ENCODE measurements at places on chromosomes 7 and 10.

DNA sequence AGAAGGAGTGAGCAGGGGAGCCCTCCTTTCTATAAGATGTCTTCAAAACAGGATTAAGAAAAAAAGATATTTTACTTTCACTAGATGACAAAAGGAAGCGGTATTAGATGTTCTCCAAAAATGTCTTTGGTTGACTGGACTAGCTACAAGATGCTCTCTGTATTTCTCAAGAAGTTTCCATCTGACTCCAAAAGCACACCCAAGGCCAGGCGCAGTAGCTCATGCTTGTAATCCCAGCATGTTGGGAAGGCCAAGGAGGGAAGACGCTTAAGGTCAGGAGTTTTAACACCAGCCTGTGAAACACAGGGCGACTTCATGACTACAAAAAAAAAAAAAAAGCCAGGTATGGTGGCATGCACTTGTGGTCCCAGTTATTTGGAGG is 84.5 kb downstream of the PIP4K2A start:
- DNase-seq: no peak

- no peak for DNase-seq
Observed at GRCh38 chr7:105353752-105354328, 34.9 kb downstream of the SRPK2 start.

DNA sequence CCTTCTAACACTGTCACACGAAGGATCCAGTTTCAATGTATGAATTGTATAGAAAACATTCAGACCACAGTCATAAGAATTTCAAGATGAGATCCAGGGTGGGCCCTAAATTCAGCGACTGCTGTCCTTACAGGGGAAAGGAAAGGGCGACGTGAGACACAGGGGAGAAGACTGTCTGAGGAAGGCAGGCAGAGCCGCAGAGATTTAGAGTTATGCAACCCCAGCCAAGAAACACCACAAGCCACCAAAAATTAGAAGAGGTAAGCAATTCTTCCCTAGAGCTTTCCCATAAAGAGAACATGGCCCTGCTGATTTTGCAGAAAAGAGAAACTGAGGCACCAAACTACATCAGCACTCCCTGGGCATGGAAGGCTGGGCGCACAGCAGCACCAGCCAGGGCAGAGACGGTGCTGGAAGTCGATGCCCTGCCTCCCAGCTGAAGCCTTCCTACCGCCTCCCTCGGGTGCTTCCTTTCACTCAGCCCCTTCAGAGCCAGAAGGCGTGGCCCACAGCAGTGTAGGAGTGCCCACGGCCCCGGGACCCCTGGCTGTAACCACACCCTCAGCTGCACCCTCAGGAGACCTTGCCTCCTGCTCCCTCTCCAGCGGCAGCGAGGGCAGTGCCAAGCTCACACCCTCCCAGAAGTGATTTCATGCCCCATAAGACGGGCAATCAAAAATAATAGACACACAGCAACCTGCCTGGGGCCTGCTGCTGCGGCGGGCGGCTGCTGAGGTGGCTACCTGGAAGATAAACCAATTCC is 81.0 kb upstream of the LRRC4 start:
- no peak for DNase-seq

GRCh38 chr10:131747791-131748190 is 153.0 kb upstream of the PPP2R2D start:
- no peak for DNase-seq

GRCh38 chr7:114130866-114131265 is 212.1 kb upstream of the PPP1R3A start:
- no peak for DNase-seq

DNA sequence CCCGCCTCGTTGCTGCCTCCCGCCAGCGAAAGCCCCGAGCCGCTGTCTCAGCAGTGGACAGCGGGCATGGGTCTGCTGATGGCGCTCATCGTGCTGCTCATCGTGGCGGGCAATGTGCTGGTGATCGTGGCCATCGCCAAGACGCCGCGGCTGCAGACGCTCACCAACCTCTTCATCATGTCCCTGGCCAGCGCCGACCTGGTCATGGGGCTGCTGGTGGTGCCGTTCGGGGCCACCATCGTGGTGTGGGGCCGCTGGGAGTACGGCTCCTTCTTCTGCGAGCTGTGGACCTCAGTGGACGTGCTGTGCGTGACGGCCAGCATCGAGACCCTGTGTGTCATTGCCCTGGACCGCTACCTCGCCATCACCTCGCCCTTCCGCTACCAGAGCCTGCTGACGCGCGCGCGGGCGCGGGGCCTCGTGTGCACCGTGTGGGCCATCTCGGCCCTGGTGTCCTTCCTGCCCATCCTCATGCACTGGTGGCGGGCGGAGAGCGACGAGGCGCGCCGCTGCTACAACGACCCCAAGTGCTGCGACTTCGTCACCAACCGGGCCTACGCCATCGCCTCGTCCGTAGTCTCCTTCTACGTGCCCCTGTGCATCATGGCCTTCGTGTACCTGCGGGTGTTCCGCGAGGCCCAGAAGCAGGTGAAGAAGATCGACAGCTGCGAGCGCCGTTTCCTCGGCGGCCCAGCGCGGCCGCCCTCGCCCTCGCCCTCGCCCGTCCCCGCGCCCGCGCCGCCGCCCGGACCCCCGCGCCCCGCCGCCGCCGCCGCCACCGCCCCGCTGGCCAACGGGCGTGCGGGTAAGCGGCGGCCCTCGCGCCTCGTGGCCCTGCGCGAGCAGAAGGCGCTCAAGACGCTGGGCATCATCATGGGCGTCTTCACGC is 825 bp downstream of the ADRB1 start:
- DNase-seq: no peak

DNA sequence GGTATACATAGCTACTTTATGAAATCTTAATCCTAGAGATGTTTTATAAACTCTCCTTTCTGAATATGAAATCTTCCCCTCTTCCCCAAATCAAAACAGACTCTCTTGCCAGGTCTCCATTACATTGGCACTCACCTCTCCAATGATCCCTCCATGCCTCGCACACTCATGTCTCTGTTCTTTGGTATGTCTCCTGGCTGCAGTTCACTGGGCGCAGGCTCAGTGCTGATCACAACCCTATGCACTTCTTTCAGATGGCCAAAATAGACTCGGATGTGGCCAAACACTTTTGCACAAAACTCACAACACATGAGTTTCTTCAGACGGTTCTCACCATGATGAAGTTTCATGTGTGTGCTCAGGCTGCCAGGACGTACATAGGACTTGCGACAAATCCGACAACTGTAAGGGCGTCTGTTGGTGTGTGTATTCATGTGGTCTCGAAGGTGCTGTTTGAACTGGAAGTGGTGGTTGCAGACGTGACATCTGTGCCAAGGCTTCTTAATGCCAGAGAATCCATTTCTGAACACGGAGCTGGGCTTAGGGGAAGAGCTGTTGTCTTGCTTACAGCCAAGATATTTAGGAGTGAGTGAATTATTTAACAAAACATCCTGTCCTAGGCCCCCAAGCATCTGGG is 183.2 kb downstream of the ZNF438 start:
- DNase-seq: no peak

- DNase-seq: no peak
Observed at GRCh38 chr10:11532306-11532705, 79.1 kb downstream of the USP6NL start.

DNA sequence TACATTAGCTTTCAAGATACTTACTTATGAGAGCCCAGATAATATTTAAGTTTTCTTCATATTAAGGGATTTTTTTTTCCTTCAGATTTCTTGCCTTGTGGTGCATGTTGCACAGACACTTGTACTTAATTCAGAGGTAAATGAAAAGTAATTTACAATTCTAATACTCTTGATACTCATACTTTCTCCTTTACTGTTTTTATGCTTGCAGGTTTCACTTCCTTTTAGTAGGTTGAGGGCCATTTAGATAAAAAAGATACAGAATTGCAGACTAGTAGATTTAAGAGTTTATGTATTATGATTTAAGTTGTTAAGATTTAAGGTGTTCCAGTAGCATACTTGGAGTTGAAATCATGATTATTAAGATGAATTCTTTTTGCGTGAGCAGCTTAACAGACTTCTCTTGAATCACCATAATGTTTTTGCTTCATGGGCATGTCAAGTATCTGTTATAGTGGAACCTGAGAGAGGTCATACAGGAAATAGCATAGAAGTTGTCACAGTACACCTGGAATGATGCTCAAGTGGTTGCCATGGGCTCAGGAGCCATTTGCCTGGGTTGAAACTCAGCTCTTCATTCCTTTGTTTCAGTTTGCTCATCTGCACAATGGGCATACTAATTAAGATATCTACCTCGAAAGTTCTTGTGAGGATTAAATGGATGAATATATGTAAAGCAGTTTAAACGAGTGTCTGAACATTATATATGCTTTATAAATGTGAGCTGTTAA is 174.8 kb upstream of the PRPS1L1 start:
- no peak for DNase-seq

- DNase-seq: no peak
Observed at GRCh38 chr10:78059906-78060702, 26.4 kb downstream of the RPS24 start.

DNA sequence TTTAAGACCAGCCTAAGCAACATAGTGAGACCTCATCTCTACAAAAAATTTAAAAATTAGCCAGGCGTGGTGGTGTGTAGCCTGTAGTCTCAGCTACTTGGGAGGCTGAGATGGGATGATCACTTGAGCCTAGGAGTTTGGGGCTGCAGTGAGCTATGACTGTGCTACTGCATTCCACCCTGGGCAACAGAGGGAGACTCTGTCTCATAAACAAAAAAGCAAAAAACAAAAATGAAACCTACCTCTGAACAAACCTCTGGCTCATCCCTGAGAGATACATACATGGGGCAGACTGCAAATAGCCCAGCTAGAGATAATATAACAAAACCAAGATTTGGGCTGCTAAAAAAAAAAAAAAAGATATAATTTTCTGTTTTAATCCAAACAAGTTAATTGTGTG is 19.5 kb downstream of the C10orf67 start:
- no peak for DNase-seq

GRCh38 chr7:105245398-105246114 is 143.2 kb downstream of the SRPK2 start:
- no peak for DNase-seq

DNA sequence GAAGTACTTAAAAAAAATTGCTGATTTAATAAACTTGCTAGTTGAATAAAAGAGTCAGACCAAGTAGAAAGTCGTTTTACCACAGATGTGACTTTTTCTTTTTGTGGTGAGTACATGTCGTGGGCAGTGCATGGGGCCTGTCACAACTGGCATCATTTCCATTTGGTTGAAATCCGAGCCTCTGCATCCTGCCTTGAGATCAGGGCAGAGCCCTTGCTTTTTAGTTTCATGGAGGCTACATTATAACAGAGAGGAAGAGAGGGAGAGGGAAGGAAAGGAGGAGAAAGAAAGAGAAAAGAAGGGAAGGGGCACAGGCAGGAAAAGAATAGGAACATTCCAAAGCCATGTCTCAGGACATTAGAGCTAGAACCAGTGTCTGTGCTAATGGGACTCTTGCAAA is 20.4 kb upstream of the INSYN2A start:
- DNase-seq: no peak

DNA sequence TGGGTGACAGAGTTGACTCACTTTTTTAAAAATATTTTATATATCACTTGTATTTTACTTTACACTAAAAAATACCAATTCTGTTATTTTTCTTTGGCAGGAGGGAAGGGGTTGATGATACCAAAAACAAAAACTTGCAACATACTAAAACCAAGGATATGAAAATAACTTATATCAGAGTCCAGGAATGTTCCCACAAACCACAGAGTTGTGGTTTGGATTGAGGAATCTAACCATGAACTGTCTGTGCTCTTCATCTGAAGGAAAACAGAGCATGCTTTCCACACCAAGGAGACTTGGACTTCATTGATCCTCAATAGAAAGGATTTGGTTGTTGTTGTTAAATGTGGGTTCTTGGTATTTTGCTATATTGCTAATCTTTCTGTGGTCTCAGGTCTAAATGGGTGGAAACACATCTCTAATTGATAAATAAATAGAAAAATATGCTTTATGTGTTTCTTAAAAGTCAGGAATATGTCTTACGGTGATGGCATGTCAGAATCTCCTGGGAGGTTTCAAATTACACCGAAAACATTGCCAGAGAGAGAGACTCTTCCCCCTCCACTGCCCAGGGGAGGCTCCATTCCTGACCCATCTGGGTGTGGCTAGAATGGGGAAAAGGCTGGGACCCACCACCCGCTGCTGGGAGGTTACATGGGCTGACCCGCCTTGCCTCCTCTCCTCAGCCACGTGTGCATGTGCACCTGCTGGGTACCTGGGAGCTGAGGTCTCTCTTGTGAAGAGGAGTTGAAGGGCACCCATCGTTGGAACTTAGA is 46.9 kb upstream of the STK17A start:
- DNase-seq: no peak

GRCh38 chr7:105876964-105877601 is 684 bp upstream of the ATXN7L1 start:
- no peak for DNase-seq

- no peak for DNase-seq
Observed at GRCh38 chr7:36284456-36285090, 105.1 kb upstream of the ANLN start.

DNA sequence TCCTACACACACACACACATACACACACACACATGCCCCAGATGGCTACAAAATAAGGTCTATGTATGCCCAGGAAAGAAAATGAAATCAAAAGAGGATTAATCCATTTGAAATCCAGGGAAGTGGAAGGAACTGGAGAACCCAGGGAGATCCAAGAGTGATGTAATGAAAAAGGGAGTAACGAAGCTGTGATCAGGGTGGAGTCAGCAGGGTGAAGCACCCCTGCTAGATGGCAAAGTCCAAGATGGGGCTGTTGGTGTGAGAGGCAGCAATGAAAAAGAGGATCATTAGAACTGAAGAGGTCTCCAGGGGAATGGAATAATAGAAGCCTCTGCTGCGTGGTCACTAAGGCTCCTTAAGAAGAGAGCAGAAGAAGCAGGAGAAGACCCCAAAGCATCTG is 43.6 kb upstream of the IL6 start:
- DNase-seq: no peak

GRCh38 chr10:113096128-113096996 is 146.3 kb downstream of the TCF7L2 start:
- DNase-seq: no peak

DNA sequence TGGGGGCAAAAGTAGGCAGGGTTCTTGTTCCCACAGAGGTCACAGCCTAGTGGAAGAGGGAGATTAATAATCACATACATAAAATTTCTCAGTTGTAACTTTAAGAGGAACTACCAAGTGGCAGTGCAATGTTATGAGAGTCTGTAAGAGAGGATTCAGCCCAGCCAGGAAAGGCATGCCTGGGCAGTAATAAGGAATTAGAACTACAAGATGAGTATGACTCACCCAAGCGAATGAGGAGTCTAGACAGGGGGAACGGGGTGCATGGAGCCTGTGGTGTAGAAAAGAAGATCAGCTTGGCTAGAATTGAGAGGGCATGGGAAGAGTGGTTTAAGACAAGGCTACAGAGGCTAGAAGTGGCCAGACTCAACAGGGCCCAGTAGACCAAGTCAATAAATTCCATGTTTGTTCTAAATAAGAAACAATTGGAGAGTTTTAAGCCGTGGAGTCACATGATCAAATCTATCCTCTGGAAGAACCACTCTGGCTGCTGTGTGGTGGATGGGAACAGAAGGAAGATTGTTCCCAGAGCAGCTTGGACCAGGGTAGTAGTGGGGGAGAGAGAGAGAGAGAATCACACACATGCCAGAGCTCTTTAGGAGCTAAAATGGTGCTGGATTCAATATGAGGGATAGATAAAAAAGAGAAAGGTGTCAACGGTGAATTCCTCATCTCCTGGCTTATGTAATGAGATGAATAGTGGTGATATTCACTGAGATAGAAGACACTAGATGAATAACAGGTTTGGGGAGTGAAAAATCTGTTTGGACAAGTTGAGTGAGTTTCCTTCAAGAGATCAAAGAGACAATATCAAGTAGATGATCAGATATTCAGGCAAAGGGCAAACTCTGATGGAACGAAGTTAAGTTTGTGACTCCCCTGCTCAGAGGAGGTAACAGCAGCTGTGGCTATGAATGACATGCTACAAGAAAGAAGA is 265.1 kb downstream of the FGFR2 start:
- no peak for DNase-seq

Data from T-helper 22 cell (primary cell).